ENCODE measurements at places on chromosomes 5 and 9.

- no peak for DNase-seq
These were observed 9.6 kb downstream of the SEC61B start for GRCh38 chr9:99231711-99232110.

GRCh38 chr9:137814841-137815240, 62.7 kb upstream of the CACNA1B start:
- no peak for DNase-seq

- DNase-seq, result no peak
These were observed 2.3 kb downstream of the NKX2-5 start for GRCh38 chr5:173232499-173233346.

DNA sequence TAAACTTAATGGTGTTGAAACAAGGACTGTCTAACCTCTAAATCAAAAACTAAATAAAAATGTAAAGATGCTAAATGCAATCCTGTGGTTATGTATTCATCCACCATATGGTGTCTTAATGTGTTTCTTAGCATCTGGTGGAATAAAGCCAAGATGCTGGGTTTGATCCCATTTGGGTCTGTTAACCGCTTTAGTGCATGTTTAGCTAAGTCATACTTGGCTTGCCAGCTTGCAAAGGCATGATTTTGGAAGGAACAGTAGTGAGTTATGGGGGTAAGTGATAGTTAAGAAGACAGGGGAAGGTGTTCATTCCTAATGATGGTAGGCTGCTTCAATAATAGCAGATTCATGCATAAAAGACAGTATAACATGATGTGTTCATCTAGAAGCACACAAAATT, 139.0 kb upstream of the SLC27A6 start:
- DNase-seq, result no peak

- no peak for DNase-seq
These were observed 122.6 kb upstream of the FREM1 start for GRCh38 chr9:15032860-15033259.

DNA sequence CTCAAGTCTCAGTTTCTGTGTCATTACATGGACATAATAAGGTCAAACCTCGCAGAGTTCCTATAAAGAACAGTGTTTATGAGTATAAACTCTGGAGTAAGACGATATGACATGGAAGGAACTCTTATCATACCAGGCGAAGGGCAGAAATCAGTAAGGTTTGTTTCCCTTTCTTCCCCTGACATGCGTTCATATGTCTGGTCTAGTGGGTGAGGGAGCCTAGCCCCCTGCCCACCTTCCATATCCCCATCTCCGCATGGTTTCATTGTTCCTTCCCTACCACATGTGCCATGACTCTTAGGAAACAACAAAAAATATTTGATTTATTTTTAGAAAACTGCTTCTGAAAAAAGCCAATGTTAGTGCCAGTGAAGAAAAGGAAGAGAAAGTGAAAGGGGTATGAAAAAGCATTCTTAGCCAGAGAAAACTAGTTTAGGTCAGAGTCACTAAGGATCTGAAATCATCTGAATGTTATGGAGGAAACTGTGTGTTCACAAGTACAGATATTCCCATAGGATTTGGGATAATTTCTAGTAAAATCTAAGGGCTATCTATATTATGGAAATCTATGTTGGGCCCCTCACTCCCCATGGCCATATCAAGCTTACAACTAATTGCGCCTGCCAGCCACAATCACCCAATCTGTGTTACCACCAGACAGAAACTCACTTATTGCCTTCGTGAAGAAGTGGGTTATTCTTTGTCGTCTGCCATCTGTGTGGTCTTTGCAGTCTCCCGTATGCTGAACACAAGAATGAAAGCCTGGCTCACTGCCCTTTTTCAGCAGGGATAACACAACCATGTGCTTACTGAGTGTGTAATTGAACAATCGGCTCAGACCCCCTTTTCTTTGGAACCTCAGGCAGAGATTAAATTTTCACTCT, 19.9 kb upstream of the HMHB1 start:
- DNase-seq, result no peak

GRCh38 chr5:14790220-14790619, 81.4 kb downstream of the ANKH start:
- no peak for DNase-seq

DNA sequence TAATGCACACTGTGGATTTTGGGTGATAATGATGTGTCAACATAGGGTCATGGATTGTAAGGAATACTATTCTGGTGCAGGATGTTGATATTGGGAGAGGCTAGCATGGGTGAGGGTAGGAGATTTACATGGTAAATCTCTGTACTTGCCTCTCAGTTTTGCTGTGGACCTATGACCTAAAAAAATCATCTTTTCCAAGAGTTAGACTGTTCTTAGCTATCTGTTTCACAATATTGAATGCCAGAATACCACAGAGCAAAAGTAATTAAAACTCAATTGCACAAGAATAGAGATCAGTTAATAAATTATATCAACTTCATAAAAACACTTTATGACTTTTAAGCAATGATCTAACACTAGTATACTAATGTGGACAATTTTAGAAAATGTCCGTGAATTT, 651.6 kb downstream of the HTR1A start:
- no peak for DNase-seq

GRCh38 chr5:589588-589987, 22.6 kb upstream of the CEP72 start:
- no peak for DNase-seq

DNA sequence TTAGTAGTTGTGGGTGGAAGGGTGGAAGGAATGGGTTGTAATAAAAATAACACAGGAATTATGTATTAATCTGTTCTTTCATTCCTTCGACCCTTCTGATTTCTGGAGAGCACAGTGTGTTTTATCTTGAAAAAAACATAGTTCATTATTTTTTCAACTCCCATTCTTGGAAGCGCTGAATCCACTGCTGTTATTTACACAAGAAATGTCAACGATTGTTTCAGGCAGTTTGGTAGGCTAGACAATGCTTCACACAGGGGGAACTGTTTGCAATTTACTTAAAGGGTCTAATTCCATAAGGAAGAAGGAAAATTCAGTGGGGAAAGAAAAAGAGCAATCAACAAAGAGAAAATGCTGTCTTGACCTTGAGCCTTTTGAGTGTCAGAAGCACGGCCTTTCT, 142.9 kb downstream of the TLE1 start:
- no peak for DNase-seq

GRCh38 chr9:24035816-24036215, 209.8 kb upstream of the ELAVL2 start:
- DNase-seq, result no peak

GRCh38 chr5:127599320-127599719, 49.6 kb upstream of the CTXN3 start:
- no peak for DNase-seq

DNA sequence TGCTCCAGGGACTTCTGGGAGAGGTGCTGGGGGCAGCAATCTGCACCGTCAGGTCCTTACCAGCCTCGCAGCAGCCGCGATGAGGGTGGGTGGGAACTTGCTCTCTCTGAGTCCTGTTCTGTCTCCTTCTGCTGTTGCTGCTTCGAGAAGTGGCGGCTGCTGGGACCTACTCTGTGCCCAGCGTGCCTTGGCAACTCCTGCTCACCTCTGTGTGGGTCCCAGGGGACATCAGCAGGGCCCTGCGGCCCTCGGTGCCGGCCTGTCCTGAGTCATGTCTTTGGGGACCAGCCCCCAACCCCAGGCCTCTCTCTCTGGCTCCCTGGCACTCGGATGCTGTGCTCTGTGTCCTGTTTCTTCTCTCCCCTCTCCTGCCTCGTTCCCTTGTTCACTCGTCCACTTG, 49.5 kb downstream of the KCNT1 start:
- DNase-seq, result no peak

DNA sequence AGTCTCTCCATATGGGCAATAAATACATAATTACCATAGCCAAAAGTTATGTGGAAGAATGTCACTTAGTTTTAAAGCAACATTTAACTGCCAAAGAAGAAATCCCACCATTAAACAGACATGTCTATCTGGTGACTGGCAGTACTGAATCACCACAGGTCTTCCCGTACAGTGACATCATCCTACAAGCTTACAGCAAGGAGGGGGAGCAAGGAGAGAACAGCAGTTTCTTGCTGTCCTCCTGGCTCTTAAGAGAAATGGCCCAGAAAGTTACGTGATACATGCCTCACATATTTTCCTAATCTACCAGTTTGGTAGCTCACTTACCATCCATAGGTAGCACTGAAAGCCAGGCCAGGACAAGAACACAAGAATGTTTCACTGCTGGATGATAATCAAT, 671.0 kb downstream of the DMRTA1 start:
- no peak for DNase-seq

DNA sequence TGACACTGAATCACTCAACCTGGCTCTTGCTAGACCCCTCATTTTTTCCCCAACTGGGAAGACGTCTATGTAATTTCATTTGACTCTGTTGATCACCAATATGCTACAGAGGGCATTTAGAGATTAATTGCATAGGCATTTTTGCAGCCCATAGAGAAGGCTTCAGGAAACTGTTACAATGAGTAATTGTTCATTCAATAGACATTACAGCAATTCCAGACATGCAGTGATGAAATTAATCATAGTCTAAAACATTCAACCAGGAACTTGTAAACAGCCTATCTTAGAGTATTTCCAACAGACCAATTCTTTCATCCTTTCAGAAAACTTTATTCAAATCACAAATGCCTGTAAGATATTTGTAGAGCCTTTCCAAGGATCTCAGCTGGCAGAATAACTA, 122.3 kb downstream of the MARCHF11 start:
- peak; percentile 12 for DNase-seq

DNA sequence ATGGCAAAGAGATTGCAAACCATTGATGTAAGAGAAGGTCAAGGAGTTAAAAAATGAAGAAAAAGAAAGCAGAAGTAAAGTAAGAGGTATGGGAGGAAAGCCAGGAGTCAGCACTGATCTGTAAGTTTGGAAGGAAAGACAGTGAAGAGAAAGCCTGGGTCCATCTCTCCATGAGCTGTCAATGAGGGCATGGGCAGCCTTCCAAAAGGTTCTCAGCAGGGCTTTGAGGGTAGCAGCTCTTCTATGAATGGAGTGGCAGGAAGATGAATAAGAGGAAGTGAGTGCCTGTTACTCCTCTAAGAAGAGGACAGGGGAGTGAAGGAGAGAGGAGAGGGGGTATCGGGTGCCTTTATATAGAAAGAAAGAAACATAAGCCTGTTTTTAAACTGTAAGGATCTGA, 97.1 kb downstream of the ADCY2 start:
- DNase-seq, result no peak

DNA sequence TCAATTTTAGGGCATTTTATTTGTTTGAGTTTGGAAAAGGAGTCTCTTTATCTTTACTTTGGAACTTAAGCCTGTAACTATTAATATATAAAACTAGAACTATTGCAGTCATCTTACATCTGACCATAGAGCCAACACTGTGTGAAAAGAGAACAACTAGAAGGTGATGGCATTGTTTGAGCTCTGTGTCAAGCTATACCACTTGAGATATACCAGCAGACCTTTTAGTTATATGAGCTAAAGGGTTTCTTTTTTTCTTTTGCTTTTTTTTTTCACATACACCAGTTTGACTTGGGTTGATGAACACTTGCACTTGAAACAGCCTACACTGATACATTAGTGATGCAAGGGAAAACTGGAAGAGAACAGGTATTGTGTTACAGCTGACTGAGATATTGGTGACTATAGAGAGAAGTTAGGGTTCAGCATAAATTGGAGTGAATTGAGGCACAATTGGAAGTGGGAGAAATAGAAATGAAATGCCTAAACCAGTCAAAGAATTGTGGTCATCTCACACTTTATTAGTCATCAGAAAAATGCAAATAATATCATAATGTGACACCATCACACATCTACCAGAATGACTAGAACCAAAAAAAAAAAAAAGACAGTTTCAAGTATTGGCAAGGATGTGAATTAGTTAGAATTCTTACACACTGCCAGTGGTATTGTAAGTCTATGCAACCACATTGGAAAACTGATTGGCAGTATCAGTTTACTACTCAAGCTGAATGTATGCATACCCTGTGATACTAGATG, 60.9 kb downstream of the ADRB2 start:
- DNase-seq, result no peak

DNA sequence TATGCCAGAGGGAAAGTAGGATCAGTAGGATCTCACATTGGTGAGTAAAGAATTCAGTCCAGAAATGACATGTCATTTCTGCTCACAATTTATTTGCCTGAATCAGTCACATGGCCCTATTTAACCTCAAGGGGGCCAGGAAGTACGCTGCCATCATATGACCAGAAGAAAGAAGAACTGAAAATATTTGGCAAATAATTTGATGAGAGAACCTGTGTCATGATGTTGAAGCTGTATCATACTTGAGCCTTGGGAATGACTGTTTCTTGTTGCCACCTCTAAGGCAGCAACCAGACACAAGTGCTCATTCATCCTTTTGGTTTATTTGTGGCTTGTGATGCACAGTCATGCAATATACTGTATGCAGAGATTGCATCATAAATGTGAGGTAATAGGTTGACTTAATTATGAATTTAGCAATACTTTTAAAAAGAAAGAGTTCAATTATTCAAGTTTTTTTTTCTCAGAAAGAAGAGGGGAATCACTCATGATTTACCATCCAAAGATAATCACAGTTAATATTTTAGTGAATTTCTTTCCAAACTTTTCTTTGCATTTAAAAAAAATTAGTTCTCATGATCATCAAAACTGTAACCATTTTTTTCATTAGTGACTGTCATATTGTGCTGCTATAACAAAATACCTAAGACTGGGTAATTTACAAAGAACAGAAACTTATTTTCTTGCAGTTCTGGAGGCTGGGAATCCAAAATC, 8.2 kb upstream of the ZFYVE16 start:
- peak; percentile 17 for DNase-seq

GRCh38 chr5:21649969-21650368, 1203.2 kb downstream of the CDH12 start:
- DNase-seq, result no peak

- DNase-seq, result no peak
These were observed 51.9 kb downstream of the ELL2 start for GRCh38 chr5:95909738-95910137.

DNA sequence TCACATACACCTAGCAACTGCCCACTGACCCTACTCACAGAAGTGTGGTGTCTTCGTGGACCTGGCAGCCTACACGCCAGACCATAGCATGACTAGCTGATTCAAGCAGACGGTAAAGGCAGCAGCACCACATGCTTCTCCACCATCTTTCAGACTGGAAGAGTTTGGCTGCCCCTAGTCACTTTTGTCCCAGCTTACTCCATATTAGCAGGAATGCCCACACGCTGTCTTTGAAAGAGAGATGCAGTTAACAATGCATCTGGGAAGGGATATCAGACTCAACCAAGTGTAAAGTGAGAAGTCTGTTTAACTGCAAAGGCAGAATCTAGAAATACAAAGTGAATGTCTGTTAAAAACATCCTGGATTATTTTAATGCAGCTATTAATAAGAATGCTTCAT, 177.2 kb upstream of the GNA14 start:
- no peak for DNase-seq

GRCh38 chr5:131114754-131115153, 50.3 kb downstream of the HINT1 start:
- no peak for DNase-seq

GRCh38 chr9:70761139-70761670, 346.7 kb upstream of the KLF9 start:
- no peak for DNase-seq

GRCh38 chr5:174837919-174838902, 113.8 kb downstream of the MSX2 start:
- peak; percentile 51 for DNase-seq

Measured in GM04504 (cell line).